ENCODE measurements at places on chromosomes 11 and 22. TPM values are rescaled to one million over a fixed set of nuclear protein-coding genes. Genes with fewer than 3 reads are reported as not detected.

DNA sequence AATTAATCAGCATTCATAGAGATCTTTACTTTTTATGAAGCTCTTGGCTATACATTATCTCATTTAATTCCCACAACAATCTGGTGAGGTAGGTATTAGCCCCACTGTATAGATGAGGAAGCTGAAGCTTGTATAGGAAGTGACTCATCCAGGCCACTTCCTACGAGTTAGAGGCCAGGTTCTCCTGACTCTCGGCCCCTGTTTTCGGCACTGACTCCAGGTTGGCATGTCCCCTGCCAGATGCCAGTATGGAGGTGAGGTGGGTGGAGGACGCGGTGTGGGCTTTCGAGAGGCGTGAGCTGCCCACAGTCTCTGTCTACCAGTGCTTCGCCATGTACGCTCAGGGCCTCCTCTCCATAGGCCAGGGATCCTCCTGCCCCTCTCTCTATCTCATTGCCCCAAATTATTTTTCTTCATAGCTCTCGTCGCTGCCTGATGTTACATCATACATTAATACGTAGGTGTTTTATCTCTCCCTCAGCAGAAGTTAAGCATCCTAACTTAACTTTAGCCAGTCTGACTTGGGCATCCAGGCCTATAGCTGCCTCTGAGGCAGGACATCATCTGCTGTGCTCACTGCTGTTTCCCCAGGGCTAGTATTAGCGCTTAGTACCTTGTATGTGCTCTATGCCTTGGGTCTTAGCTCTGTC is 9.0 kb downstream of the DGAT2 start:
- no peak for DNase-seq

DNA sequence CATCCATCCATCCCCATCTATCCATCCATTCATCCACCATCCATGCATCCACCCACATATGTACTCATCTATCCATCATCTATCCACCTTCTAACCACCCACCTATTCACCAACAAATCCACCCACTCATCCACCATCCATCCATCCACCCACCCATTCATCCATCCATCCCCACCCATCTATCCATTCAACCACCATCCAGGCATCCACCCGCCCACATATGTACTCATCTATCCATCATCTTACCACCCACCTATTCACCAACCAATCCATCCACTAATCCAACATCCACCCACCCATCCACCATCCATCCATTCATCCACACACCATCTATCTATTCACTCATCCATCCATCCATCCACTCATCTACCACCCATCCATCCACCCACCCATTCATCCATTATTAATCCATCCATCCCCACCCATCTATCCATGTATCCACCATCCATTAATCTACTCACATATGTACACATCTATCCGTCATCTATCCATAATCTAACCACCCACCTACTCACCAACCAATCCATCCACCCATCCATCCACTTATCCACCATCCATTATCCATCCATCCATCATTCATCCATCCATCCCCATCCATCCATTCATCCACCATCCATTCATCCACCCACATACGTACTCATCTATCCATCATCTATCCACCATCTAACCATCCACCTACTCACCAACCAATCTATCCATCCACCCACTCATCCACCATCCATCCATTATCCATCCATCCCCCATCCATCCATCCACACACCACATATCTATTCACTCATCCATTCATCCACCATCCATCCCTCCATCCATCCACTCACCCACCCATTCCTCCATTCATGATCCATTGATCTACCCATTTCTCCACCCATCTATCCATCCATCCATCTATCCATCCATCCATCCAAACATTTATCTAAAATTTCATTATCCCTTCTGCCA is 940.0 kb downstream of the BRD1 start:
- DNase-seq, result no peak

DNA sequence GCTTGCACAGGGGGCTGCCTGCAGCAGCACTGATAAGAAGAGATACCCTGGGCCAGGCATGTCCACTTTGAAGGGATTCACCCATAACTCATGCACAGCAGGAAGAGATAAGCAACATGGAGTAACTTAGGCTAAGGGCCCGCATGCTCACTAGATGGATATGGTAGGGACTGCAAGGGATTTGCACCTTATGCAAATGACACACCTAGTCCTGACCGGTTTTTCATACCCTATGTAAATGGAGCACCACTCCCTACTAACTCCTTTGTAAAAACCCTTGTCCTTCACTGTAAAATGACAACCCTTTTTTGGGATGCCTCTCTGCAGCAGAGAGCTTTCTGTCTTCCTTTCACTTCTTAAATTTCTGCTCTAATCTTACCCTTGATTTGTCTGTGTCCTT is 658.9 kb upstream of the CCDC179 start:
- DNase-seq, result no peak

GRCh38 chr11:18379201-18379600 is 15.2 kb upstream of the LDHA start:
- no peak for DNase-seq

DNA sequence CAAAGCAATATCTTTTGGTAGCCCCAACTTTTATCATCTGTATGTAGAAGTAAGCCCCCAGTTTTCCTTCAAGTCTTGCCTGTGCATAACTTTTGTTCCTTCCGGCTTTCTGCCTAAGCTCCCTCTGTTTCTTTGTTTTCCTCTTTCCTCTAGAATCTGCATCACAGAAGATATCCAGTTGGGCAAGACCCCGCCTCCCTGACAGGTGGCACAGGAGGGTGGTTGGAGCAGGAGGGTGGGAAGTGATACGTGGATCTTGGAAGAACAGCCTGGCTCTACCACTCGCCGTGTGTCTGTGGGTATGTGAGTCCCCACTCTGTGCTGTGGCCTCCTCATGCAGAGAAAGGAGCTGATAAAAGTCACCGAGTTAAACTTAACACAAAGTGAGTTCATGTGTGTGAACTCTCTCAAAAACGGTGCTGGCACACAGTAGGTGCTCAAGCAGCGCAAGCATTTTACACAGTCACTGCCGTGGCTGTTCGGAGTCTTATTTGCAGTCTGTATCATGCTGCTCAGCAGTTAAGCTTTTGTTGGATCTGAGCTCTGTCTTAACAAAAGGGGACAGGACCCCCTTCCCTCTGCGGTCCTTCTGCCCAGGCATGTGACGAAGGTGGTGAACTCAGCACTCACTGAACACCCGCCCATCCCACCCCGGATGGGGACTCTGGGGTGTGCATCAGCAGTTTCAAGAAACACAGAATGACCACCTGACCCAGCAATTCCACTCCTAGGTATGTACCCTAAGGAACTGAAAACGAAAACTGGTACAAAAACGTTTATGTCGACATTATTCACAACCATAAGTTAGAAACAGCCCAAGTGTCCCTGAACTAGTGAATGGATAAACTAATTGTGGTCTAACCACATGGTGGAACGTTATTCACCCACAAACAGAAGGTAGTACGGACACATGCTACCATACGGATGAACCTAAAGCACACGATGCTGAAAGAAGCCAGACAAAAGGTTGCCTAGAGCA is 249.1 kb downstream of the CTTN start:
- no peak for DNase-seq

- DNase-seq, result peak; percentile 53
Measured at GRCh38 chr11:105609832-105610781, at the start of gene GRIA4. GRIA4 (plus strand) TSS chr11:105610073; CDS start chr11:105610998, 925 bp downstream.

Gene MEI1
- 0.59 TPM for total RNA-seq

DNA sequence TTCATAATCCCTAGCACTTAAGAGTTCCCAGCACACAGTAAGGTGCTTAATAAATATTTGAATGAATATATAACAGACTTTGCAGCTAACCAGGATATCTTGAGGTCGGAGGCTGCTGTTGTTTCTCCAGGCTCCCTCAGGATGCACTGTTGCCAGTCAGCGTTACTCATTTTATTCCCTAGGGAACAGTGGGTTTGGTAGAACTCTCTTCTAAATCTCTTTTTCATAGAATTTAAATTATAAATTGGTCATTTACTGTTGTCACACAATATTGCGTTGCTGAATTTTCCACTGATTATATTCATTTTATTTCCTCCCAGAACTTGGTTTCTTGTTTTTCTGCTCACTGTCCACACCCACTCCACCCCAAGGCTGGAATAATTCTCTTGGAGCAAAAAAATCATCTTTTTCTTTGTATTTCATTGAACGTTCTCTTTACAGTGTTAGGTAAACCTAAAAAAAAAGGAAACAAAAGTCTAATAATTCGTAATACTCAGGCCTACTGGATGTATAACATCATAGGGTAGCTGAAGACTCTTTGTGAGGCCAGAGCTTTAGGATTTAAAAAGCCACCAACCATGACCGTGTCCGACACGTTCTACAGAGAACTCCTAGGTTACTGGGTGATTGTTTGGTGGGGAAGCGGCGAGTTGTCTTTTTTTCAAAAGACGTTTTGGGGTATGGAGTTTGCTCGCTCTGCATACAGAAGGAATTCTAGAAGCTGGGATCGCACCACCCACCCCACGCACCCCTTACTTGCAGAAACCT is 766 bp upstream of the CAPRIN1 start:
- no peak for DNase-seq

Gene EMSY
- 27.4 TPM for total RNA-seq

Gene CRYBB3
- total RNA-seq, result not detected

GRCh38 chr11:75576017-75576416 is 14.0 kb downstream of the SERPINH1 start:
- no peak for DNase-seq

DNA sequence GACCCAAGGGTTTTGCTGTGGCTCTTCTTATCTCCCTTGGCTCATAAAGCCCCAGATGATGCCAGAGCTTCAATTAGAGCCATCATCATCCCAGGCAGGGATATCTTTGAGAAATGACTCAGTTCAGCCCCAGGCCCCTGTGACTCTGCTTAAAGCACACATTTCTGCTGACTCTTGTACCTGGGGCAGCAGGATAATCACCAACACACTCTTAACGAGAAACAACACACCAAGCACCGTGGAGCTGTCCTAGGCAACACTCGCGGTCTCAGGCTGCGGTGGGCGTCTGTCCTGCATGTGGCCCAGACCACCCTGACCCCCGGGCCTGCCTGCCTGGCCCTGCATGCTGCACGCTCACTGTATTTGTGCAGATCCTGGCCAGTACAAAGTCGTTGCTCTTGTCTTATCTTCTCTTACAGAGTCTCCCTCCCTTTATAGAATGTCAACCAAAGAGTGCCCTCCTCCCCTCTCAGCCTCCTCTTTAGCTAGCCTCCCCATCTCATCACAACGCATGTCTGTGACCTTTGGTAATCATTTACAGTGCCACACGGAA is 114.2 kb upstream of the PARVA start:
- no peak for DNase-seq

DNA sequence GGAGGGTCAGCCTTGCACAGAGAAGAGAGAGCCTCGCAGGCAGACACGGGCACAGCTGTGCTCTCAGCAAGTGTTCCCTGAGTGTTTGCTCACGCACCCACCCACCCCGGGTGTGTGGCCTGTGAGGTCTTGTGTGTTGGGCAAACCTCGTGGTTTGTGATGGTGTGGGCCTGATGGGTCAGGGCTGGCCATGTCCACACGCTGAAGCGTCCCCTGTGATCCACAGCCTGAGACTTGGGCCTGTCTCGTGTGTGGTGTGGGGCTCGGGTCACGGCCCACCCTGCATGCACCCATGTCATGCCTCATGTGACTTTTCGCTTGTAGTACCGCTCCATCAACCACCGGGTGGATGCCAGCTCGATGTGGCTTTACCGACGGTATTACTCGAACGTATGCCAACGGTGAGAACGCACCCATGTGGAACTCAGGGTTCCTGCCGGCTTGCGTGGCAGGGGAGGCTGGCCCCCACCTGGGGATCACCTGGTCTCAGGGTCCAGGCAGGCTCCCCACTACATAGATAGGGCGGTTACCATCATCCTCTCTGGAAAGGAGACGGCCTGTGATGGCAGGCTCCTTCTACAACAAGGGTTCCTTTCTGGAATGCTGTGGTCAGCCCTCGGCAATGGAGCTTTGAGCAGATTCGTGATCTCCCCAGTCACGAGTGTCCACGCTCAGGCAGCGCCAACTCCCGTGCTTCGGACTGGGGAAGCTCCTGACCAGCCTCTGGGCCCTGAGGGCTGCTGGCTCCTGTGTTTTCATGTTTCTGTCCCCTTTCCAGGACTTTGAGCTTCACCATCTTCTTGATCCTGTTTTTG is 5.9 kb downstream of the TPCN2 start:
- no peak for DNase-seq

GRCh38 chr11:32894149-32894827 is 1.7 kb downstream of the QSER1 start:
- DNase-seq, result peak; percentile 61

DNA sequence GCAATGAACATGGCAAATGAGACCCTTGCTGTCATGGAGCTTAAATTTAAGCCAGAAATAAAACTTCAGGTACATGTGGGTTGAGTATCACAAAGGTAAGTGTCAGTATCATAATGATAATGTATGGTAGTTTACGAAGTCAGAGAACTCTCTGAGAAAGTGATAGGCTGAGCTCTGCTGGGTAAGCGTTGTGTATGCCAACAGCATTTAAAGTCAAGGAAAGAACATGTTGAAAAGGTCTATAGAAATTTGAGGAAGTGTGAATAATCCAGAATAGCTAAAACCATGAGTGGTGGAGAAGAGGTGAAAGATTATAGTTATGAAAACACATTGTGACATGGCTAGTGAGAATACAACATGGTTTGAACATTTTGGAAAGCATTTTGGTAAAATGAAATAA is 17.4 kb upstream of the CTSC start:
- no peak for DNase-seq

DNA sequence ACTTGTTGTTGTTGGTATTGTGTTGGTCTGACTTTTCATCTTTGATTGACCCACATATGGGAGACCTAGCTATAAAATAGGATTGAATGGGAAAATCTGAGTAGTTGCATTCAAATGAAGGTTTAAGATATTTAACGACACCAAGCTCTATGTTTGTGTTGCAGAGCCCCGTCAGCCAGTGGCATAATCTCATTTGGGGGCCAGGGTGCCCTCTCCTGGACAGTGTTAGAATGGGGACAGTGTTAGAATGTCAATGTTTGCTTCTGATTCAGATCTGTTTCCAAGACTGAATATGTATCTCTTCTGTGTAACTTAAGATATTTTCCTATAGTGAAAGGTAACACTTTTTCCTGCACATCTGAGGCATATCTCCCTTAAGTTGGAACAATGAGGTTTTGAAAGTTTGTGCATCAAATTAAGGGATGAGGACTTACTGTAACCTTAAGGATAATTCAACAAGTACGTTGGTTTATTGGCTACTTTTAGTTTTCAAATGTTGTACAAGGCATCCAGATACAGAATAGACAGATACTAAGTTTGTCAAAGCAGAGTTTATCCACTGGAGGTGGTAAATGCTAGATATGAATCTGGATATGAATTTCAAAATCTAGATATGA is 5.3 kb upstream of the OR52M1 start:
- no peak for DNase-seq

DNA sequence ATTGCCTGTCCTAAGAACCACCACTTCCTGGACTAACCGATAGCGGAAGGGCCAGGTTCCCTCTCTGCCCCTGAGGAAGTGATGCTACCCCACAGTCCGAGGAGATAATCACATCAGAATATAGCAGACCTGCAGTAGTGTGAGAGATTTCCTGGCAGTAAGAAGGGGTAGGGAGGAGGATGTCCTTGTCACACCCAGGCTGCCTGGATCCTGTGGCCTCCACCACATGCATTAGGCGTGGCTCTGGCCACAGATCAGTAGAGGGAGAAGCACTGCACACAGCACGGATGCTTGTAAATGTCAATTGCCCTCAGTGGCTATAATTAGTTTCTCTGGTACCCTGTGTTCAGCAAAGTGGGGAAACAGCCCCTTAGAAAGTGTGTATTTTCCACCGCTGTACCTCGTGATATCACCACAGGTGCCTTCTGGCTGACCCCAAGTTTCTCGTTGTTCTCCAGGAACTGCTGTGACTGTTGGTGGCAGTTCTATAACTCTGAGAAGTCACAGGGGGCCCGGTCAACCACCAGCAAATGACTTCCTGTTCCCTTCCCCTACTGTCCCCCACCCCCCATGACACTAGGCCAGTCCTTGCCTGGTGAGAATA is 61.8 kb downstream of the UBASH3B start:
- DNase-seq, result no peak
